Panc1 (cell line): ENCODE measurements at places on chromosomes 2 and 18. TPM values are rescaled to one million over a fixed set of nuclear protein-coding genes. Genes with fewer than 3 reads are reported as not detected.

The SLC35G4 gene
- not detected for total RNA-seq

The EVX2 gene
- total RNA-seq = not detected

The KCNG3 gene
- 4.3 TPM for total RNA-seq

The SP140 gene
- total RNA-seq = 1.1 TPM

The RAB27B gene
- total RNA-seq = 3.9 TPM

The OTX1 gene
- total RNA-seq = 4.2 TPM

The MOGAT1 gene
- total RNA-seq = not detected

The SH3RF3 gene
- 4.9 TPM for total RNA-seq

- H3K27me3 ChIP-seq = peaks cover 2% of the 10 kb centered on the region; the same call in 1 of the 2 replicates
- no peaks in the 10 kb centered on the region for H3K4me1 ChIP-seq
- H3K36me3 ChIP-seq = no peaks in the 10 kb centered on the region
Observed at GRCh38 chr18:45635893-45636509, 20.7 kb downstream of the SLC14A2 start.

DNA sequence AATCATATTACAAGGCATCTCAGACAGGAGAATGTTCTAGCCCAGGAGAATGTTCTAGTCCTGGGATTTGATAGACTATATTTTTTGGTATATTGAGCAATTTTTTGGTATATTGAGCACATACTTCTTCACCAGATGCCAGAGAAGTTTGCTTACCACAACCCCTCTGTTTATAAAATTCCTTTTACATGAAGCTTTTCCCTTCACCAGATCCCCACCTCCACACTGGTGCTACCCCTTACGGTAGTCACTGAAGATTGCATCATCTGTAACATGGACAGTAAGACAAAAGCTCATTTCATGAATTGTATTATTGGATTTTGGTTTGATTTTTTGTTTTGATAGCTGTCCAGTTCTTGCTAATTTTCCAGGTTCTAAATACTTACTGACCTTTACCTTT lies 7.2 kb upstream of the HNMT start:
- H3K27me3 ChIP-seq = no peaks in the 10 kb centered on the region
- DNase-seq = no peak
- H3K36me3 ChIP-seq = no peaks in the 10 kb centered on the region
- no peak overlapping the region for H3K4me3 ChIP-seq
- H3K4me1 ChIP-seq = peaks cover 8% of the 10 kb centered on the region; the same call in 1 of the 2 replicates

DNA sequence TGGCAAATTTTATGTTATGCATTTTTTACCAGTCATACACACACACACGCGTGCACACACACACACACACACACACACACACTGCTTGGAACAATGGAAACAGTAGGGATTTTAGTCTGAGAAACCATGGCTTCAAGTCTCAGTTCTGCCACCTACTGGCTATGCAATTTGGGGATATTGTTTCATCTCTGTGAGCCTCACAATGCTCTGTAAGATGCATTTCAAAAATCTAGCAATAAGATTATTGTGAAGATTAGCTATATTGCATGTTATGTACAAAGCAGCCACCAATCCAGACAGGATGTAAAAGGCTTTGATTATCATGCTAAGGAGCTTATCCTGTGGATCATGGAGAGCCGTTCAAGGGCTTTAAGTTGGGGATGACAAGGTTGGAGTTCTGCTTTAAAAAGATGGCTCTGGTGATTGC lies 401.4 kb downstream of the NBAS start:
- H3K27me3 ChIP-seq = no peaks in the 10 kb centered on the region
- DNase-seq = peak; percentile 15
- H3K27ac ChIP-seq = no peak overlapping the region
- H3K4me1 ChIP-seq = no peaks in the 10 kb centered on the region
- no peak overlapping the region for H3K4me3 ChIP-seq

DNA sequence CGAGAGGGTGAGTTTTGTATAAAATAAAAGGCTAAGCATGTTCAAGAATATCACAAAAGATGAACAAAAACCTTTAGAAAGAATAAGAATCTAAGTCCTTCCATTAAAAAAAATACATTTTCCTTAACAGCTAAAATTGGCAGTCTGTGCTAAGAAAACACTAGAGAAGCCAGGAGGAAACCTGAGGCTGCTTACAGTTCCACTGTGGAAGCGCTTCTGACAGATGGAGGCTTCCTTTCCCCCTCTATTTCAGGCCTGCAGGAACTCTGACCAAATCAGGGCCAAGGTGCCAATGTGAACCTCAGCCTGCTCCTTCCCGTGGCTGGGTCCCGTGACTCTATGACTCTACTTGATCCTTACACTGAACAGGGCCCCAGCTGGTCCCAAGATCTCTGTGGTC lies 108.1 kb upstream of the ARHGAP28 start:
- H3K4me3 ChIP-seq = no peak overlapping the region
- no peaks in the 10 kb centered on the region for H3K27me3 ChIP-seq
- no peaks in the 10 kb centered on the region for H3K4me1 ChIP-seq
- H3K27ac ChIP-seq = no peak overlapping the region
- DNase-seq = no peak

GRCh38 chr2:101971836-101972235 lies 19.9 kb upstream of the IL1R2 start:
- H3K4me1 ChIP-seq = no peaks in the 10 kb centered on the region
- H3K27ac ChIP-seq = no peak overlapping the region
- H3K4me3 ChIP-seq = no peak overlapping the region
- H3K27me3 ChIP-seq = no peaks in the 10 kb centered on the region
- DNase-seq = no peak
- H3K36me3 ChIP-seq = no peaks in the 10 kb centered on the region

DNA sequence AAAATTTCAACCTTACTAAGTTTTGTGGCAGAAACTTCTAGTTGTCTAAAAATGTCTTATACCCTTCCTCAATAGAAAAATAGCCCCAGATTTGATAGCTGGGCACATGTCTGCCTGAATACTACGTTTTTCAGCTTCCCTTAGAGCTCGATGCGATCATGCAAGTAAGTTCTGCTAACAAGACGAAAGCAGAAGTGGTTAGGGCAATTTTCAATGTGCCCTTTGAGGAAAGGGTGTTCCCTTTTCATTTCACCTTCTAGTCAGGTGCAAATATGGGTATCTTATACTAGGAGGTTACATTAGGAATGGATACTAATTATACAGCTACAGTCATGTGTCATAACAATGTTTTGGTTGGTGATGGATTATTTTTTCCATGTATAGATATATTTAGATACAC lies 1572.1 kb upstream of the LRRTM1 start:
- H3K27me3 ChIP-seq = no peaks in the 10 kb centered on the region
- no peak for DNase-seq
- no peak overlapping the region for H3K27ac ChIP-seq
- H3K4me1 ChIP-seq = no peaks in the 10 kb centered on the region
- no peaks in the 10 kb centered on the region for H3K36me3 ChIP-seq

GRCh38 chr18:79815657-79816056 lies 17.9 kb downstream of the KCNG2 start:
- no peak overlapping the region for H3K27ac ChIP-seq
- H3K4me3 ChIP-seq = no peak overlapping the region
- H3K4me1 ChIP-seq = no peaks in the 10 kb centered on the region
- peaks cover 17% of the 10 kb centered on the region for H3K27me3 ChIP-seq

GRCh38 chr18:23320709-23321236 lies 132.3 kb upstream of the RIOK3 start:
- no peaks in the 10 kb centered on the region for H3K36me3 ChIP-seq
- no peak overlapping the region for H3K4me3 ChIP-seq
- no peak overlapping the region for H3K27ac ChIP-seq
- DNase-seq = no peak
- no peaks in the 10 kb centered on the region; the same call in 1 of the 2 replicates for H3K4me1 ChIP-seq
- no peaks in the 10 kb centered on the region for H3K27me3 ChIP-seq

GRCh38 chr2:84424152-84424551 lies 34.9 kb downstream of the SUCLG1 start:
- no peak overlapping the region for H3K4me3 ChIP-seq
- H3K27me3 ChIP-seq = no peaks in the 10 kb centered on the region
- peaks cover 4% of the 10 kb centered on the region; the same call in 1 of the 2 replicates for H3K36me3 ChIP-seq
- H3K27ac ChIP-seq = no peak overlapping the region
